Cerebellar cortex (tissue), 1 donor: ENCODE measurements at places on chromosomes 4 and X.

- DNase-seq, result no peak
Observed at GRCh38 chr4:11894977-11895376, 466.3 kb upstream of the HS3ST1 start.

GRCh38 chr4:32010221-32010620 is 1290.1 kb downstream of the PCDH7 start:
- no peak for DNase-seq

GRCh38 chr4:24686866-24687692 is 102.7 kb upstream of the DHX15 start:
- DNase-seq, result no peak

- DNase-seq, result no peak
Observed at GRCh38 chr4:169024762-169025161, 14.7 kb upstream of the CBR4 start.

- peak; percentile 64 for DNase-seq
Observed at GRCh38 chrX:120452131-120452530, 17.0 kb downstream of the LAMP2 start.

GRCh38 chrX:4844376-4844775 is 1130.9 kb upstream of the PRKX start:
- no peak for DNase-seq

DNA sequence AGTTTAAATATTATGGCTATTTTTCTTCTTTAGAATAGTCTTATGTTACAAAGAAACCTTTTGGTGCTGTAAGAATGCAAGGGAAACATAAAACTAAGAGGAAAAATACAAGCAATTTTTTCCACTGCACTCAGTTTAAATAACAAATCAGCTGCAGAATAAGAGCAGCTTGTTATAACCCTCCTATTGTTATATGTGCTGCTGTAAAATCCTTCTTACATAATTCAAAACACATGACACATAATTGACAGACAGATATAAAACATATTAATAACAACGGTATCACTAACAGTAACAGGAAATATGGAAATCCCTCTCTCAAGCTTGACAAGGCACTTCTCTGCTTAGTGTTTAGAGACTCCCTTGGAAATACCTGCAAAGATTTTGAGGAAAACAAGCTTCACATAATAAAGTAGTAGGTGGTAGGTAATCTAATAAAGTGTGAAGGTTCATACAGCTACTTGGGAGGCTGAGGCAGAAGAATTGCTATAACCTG is 385.3 kb upstream of the HS3ST1 start:
- no peak for DNase-seq

DNA sequence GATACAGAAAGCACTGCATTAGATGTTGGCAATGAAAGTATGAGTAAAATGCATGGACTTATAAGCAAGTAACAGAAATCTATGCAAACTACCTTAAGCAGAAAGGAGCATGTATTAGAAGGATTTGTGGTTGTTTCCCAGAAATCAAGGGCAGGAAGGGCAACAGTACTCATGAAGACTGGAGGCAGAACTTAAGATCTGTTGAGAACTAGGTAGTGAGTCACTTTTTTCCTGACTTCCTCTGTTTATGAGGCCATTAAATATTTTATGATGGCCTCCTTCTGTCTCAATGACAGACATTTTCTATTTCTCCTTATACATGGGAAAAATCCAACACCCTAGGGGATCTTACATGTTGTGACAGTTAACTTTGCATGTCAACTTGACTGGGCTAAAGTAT is 398.2 kb downstream of the MID1IP1 start:
- no peak for DNase-seq

DNA sequence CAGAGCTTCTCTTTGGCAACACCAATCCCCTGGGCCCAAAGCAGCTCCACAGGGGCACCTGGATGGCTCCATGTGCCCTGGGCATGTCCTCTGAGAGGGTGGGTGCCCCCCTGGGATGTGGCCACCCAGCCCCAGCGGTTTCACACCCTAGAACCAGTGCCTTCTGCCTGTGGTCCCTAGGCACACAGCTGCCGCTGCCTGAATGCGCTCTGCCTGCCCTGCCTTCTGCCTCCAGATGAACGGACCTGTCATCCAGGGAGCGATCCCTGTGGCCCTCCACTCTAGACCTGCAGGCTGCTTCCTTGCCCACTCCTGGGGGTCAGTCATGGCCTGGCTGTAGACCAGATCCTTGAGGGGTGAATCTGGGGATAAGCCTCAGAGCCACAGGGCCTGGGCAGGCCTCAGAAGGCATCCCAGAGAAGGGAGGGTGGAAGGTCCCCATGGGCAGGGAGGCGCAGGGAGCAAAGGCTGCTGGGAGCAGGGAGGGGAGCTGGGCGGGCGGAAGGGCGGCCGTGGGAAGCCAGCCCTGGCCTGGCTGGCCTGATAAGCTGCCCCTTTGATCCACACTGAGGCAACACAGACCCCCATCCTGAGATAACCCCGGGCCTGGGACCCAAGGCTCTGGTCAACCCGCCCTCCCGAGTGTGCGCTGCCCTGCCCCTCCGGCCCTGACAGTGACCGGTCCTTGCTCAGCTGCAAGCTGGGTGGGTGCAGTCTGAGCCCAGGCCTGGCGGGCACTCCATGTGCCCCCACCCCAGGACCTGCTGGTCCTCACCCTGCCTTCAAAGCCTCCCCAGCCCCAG is 8.1 kb upstream of the FGFR3 start:
- DNase-seq, result no peak

DNA sequence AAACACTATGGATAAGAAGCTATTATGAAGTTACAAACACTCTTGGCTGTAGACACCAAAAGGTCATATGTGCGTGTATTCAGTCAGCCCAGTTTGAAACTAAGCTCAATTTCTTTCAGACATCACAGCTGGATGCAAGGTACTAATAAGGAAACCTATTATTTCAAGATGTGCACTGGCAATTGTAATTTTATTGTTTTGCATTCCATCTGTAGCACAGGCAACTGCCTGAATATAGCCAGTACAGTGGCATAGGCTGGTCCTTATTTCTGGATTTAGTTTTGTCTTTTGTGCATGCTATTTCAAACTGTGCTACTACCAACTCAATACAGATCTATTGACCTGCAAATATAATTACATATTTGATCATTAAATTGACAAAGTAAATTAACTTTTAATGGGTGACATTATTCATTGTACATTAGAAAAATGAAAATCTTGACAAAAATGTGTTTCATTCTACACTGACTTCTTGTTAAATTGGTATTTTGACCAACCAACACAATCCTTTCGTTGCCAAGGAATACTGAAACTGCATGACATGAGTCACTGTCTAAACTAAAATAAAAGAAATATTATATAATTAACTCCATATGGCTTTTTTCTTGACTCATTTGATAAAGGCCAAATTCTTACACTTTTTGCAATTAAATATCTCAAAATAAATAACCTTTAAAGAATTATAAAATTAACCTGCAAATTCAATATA is 594.3 kb upstream of the ADGRL3 start:
- DNase-seq, result no peak

DNA sequence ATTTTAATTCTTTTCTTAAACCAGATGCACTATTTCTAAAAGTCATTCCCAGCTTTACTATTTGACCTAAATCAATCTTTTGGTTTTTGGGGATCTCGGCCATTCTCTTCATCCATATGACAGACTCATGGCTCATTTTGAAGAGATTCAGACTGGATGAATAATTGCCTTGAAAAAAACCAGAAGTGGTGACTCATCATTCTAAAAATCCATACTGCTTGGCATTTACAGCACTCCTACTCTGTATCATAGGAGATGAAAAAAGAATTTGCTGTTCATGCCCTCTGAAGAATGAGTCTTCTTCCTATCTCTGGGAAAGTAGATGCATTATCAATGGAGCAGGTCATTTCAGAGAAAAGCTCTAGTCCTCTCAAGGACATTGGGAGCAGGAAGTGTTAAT is 220.5 kb upstream of the RPS6KA3 start:
- DNase-seq, result no peak

GRCh38 chr4:141898346-141898745 is 262.0 kb downstream of the IL15 start:
- DNase-seq, result peak; percentile 10

DNA sequence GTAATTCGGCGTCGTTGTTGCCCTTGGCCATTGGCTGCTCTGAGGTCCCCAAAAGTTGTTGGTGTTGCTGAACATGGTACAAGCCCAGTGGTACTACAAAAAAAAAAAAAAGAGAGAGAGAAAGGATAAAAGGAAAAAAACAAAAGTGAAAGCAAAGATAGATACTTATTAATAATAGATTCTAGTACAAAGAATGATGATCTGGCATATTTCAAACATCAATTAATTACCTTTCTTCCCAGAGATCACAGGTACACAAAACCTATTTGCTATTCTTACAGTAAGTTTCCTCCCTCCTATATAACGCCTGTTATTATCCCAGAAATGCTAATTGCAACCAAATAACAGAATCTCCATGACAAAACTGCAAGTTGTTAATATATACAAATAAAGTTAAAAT is 188.9 kb downstream of the FBXW7 start:
- no peak for DNase-seq

DNA sequence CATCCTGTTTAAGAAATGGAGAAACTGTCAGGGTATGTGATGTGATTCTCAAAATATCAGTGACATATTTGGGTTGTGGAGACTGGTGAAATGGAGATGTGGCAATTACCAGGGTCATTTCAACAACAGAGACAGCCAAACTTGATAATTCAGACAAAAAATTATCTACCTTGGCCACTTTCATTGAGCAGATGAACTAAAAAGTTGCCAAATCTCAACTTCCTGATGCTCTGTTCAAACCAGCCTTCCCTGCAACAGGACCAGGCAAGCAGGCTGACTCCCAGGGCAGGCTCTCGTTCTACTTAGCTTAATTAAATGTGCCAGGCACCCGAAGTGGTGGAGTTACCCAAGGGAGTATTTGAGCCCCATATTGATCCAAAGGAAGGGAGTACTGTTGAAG is 199.6 kb downstream of the AFF2 start:
- peak; percentile 65 for DNase-seq

DNA sequence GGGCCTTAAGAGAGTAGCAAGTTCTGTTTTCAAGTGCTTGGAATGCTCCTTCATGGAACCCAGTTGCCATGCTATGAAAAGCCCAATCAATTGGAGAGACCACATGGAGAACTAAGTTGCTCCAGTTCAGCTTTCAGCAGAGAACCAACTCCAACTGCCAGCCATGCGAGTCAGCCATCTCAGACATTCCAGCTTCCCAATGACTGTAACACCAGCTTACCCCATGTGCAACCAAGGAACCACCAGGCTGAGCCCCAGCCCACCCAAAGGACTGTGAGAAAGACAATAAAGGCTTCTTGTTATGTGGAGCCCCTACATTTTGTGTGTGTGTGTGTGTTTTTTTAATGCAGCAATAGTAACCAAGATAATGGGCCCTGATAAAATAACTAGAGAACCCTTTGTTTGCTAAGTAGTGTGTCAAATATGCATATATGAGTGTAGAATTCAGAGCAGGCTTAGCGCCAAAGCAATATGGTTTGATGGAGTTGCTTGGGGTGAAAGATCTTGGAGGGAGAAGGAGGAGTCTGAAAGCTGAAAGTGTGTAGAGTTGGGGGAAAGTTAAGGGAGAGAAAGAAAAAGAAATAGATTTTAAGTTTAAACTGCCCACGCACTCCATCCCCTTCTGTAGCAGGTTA is 35.0 kb upstream of the CCKAR start:
- DNase-seq, result no peak

DNA sequence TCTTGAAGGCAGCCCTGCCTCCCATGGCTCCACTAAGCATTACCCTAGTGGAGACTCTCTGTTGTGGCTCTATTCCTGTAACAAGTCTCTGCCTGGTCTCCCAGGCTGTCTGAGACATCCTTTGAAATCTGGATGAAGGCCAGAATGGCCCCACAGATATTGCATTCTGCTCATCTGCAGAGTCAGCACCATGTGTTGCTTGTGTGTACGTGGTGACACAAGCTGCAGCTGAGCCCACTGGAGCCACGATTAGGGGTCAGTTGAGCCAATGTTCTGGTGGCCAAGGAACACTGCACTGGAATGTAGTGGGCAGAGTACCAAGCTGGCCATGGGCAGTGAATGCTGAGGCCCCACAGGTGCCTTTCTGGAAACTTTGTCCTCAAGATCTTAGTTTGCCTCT is 29.2 kb downstream of the GRID2 start:
- peak; percentile 36 for DNase-seq

DNA sequence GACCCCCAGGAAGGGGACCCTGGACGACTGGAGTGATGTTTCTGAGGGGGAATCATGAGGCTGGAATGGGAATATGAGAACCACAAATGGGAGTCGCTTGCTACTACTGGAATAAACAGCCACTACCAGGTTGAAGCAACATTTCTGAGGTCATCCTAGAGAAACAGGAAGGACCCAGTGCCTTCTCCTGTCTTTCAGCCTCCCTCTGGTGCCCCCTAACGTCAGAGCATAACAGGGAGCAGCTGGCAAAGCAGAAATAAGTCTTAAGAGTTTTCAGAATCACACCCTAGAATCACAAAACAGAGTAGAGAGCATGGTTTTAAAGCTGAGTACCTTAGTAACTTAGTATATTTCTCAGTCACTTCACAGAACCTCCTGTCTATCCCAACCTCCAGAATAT is 347.8 kb upstream of the PITX2 start:
- DNase-seq, result peak; percentile 23

DNA sequence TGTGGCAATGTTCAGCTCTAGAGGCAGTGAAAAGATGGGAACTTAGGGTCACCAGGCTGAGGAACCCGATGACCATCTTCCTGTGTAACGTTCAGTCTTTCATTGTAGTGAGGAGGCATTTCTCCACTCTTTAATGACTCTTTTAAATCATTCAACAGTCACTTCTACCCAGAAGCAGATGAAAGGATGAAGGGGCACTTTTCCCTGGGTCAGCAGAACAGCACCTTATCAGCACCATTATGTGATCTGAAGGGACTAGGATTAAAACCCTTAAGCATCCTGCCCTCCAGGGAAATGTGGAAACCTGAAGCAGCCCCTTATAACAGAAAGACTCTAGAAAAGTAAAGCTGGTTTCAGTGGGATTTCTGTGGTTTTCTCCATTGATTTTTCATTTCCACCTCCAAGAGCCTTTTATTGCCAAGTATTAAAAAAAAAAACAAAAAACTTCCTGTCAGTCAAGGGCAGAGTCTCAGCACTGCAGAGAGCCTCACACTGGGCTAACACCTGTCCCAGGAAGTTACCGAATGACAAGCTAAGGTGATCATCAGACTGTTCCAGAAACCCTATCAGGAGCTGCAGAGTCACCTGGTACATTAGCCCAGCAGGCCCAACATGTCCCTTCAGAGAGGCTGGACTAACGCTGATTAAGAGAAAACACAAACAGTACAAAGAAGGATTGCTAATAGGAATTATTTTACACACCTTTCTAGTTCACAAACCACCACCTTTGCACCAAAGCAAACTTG is 185.9 kb downstream of the SHROOM3 start:
- peak; percentile 97 for DNase-seq

DNA sequence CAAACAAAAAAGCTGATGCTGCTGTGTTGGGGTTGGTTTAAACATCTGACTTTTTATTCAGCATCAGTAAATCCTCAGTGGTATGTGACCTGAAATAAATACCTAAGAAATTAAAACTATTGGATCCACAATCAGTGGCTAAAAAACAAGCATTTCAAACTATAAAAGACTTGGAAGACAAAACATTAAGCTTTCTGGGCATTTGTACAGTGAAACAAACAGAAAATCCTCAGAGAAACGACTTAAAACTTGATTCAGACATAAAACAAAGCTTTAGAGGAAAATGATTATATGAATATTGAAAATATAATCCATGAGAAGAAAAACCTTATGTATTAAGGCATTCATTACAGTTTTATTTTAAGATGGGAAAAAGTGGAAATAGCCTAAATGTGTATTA is 213.3 kb upstream of the INTU start:
- no peak for DNase-seq
